ENCODE measurements at places on chromosomes 13 and 19.

- DNase-seq: no peak
Measured at GRCh38 chr19:43078311-43078710, 4.2 kb downstream of the PSG2 start.

DNA sequence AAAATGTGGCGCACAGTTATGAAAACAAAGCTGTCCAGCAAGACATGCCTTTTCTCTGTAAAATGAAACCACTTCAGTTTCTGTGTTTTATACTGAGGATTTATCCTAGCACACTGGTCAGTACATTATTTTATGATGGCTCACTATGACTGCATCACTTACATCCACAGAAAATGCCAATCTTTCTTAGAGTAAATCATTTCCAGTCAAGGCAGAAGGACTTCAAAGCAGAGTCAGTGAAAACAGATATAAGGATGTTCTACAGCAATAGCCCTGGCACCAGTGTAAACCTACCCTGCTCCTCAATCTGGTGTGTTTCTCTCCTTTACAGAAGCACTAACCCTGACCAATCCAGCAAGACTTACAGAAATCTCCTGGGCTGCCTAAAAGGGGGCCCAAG is 473.5 kb downstream of the GPC6 start:
- DNase-seq: no peak

- DNase-seq: no peak
Measured at GRCh38 chr13:101053301-101054093, 362.8 kb downstream of the NALCN start.

GRCh38 chr19:43101950-43102349 is 19.4 kb upstream of the PSG2 start:
- DNase-seq: no peak

DNA sequence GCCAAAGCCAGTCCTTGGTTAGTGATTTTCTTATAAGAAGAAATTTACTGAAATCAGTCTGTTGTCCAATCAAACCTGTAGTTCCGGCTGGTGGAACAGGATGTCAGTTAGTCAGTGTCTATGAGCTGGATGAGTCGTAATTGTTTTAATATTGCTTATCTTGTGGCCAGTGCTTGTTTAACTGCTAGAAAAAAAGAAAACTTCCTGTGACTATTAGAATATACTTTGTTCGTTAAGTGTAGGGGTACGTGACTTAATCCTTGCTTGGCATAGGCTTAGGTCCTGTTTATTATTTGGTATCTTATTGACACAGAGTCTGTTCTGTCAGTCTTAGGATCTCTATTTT is 1484.8 kb upstream of the MIR17HG start:
- DNase-seq: no peak

DNA sequence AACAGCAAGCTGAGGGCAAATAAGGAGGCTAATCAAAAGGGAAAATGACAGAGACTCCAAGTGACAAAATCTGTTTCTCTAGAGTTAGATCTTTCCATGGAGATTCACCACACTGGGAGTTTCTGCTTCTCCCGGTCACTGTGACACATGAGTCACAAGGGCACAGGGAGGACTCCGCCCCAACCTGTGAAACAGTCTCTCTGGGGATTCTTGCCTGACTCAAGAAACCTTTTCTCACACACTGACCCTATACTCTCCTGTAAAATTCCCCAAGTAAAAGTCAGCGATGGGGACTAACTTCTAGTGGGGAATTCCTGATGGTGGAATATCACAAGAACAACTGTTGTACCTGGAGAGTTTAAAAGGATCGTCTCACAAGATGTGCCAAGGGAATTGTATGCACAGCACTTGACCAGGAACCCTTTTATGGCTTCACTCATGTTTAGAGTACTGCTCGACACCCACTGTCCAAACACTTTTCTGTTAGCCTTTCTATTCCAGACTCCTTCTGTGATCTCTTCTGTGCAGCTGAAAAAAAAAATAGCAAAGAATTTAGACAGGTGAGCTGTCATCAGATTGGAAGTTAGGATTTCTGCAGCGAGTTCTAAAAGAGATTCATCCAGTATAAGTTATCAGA is 46.8 kb upstream of the URAD start:
- DNase-seq: no peak

- peak; percentile 76 for DNase-seq
Measured at GRCh38 chr19:13234518-13234917, 84.3 kb downstream of the IER2 start.

DNA sequence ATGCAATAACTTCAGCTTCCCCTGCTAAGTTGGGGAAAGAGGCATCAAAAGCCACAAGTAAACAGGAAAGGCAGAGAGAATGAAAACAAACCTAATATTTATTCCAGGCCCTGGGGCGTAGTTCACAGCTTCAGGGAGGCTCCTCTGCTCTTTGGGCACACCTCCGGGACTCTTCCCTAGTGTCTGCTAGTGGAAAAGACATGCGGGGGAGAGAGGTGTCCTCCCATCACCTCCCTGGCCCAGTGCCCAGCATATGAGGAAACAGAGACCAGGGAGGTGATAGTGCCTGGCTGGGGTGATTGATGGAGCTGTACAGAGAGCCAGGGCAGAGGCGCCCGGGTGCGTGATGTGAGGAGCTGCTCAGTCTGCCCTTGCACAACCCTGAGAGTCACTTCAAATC is 71.0 kb downstream of the RASL11A start:
- no peak for DNase-seq

DNA sequence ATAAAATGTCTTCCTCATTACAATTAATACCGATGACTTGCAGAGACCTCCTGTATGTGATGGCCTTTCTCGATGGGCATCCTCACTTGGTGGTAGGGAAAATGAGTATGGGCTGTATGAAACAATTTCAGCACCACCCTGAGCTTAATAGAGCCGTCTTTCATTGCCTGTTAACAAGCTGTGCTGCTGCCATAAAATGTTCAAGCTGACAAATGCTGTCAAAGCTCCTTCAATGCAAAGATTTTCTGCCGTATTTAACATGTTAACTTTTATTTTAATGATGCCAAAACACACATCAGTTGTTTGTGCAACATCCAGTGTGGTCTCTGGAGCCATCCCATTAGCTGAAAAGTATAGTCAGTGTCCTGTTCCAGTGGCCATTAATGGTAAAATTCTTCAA is 110.1 kb downstream of the GPC6 start:
- DNase-seq: no peak

GRCh38 chr13:74206061-74206561 is 71.9 kb upstream of the KLF12 start:
- no peak for DNase-seq

DNA sequence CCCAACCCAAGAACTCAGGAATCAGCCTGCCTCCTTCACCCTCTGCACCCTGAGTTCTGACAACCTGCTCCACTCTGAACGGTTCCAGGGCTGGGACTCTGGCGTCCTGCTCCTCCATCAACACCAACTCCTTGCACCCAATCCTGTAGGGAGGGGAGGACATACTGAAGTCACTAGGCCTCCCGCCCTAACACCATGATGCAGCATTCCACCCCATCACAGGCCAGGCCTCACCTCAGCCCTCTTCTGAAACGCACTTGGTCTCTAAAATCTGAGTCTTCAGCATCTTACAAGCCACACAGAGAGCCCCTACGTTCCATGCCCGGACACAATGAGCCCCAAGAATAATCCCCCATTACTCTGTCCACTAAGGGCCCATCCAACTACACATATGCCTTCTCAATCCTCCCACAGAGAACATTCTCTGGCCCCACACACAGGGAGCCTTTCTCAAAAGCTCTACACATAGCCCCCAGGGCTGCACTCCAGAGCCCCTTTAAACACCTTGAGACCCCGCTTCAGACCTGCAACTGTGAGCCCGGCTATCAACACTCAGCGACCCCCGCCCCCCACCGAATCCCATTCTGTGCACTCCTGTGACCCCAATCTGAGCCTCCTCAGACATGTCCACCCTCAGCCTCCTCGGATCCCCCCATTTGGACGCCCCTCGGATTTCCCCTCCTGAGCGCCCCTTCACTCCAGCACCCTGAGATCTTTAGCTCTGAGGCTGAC is 567 bp downstream of the ALKBH6 start:
- DNase-seq: no peak

DNA sequence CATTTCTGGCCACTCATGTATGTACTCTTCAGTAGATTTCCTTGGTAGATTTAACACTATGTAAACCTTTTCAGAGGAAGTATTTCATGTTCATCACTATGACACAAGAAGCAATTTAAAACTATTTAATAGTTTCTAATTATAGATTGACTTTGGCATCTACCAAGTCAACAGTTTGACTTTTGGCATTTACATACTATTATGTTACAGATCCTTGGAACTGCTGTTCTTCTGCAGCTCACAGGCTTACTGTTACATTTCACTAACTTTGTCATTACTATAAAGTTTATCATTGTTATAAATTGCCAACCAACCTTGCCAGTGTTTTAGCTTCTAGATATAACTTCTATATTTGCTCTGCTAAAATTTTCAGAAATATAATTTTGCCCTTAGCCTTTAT is 18.7 kb downstream of the SUPT20H start:
- no peak for DNase-seq

DNA sequence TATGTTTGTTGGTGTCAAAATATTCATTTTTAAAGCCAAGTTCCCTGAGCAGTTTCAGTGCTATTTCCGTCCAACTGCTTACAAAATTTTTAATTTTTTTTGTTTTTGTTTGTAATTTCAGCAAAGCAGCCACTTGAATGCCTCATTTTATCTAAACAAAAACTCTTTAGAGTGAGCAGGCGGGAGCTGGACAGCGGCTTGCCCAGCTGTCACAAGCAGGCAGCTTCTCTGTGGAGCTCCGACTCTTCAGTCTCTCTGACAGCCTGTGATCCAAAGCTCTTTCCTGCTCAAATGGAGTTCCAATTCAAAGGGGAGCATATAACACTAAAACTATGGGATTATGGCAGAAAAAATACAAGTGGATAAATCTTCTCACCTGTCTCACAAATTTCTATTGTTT is 618.3 kb upstream of the PCDH20 start:
- DNase-seq: no peak

DNA sequence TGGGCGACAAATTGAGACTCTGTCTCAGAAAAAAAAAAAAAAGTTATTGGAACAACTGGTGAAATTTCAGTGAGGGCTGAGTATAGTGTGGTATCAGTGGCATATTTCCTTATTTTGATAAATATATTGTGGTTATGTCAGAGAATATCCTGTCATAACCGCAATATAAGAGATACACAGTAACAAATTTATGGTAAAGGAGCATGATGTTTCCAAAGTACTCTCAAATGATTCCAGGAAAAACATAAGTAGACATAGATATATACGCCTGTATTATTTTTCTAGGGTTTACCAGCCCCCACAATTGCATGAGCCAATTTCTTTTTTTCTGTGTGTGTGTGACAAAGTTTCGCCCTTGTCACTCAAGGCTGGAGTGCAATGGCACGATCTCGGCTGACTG is 5.7 kb upstream of the C5AR1 start:
- DNase-seq: no peak

DNA sequence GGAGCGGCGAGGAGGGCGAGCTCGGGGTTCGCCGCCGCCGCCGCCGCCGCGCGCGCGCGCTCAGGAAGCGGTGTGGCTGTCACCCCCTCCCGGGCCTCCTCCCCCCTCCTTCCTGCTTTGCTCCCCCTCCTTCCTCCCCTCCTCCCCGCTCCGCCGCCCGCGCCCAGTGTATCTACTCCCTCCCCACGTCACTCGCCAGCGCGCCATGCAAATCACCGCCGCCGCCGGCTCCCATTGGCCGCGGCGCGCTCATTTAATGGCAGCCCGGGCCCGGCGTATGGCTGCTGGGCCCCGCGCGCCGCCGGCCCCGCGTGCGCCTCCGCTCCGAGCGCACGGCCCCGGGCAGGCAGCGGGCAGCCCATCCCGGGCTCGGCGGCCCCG is 335 bp upstream of the SOX1 start:
- DNase-seq: peak; percentile 55

GRCh38 chr19:43519436-43520088 is 7.4 kb downstream of the ETHE1 start:
- peak; percentile 87 for DNase-seq

- DNase-seq: peak; percentile 16
Measured at GRCh38 chr13:50991579-50992521, 82.3 kb downstream of the RNASEH2B start.

GRCh38 chr19:42846597-42846996 is 32.9 kb downstream of the PSG1 start:
- DNase-seq: no peak

DNA sequence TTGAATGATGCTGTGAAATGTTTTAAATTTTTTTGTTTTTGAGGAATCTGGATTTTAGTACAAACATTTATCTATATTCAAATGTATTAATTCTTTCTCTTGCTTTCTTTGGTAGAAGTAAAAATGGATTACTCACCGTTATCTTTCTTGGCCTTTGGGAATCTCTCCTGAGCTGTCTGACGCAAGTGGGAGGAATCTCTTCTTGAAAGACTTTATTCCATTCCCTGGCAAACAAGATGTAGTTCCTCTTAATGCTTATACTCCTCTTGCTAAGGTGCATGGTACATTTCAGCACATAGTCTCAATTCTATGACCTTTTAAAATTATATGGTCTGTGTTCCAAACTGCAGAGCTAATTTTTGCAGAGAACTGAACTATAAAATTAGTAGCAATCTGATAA is 246.2 kb upstream of the SLC10A2 start:
- no peak for DNase-seq

- DNase-seq: no peak
Measured at GRCh38 chr13:49539313-49539712, 43.6 kb downstream of the PHF11 start.

DNA sequence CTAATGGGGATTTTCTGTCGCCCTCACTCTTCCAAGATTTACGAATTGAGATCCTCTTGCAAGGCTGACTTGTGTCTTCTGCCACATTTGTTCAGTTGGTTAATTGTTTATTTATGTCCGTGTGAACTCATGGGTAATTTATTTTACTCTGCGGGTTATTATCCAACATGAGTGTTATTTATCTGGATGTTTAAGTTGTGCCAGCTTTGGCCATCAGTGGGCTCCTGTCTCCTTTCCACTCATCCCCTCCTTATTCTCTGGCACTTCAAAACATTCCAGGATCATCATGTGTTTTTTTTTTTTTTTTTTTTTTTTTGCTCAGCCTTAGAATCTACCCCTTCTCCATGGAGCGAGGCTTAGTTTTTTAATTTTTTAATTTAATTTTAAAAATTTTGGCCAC is 19.0 kb downstream of the ACP7 start:
- DNase-seq: no peak

GRCh38 chr19:10817291-10818038 is 18.5 kb downstream of the TMED1 start:
- no peak for DNase-seq

DNA sequence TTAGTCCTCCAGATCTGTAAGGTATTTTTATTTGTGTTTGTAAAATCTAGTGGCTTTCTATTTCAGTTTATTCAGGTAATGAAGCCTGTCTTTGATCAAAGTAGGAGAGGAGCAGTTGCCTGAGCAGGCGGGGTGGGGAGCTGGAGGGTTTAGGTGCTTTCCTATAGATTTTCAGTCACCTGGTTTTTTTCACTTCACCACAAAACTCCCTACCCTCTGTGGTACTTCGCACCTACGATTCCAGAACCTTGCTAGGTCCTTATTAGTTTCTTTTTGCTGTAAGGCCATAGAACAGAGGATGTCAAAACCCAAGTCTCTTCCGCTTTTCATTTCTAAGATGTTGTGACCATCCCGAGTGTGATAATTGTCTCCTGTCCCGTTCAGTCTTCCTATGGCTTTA is 26.6 kb downstream of the SLAIN1 start:
- no peak for DNase-seq

GRCh38 chr13:98320561-98321105 is 143.6 kb upstream of the RNF113B start:
- DNase-seq: no peak

- DNase-seq: no peak
Measured at GRCh38 chr13:74190999-74191398, 56.8 kb upstream of the KLF12 start.

All from stimulated activated naive CD8-positive, alpha-beta T cell treated with anti-CD3 and anti-CD28 coated beads, Interleukin-15, Interleukin-2, amounts not matched to agents 100 U/mL and 50 U/mL, for 24 hours (primary cell).